RPMI7951 (cell line): ENCODE measurements at places on chromosomes 7 and 10.
A peak's percentile ranks its signal among the peaks of the same experiment; 100 is the strongest.

DNA sequence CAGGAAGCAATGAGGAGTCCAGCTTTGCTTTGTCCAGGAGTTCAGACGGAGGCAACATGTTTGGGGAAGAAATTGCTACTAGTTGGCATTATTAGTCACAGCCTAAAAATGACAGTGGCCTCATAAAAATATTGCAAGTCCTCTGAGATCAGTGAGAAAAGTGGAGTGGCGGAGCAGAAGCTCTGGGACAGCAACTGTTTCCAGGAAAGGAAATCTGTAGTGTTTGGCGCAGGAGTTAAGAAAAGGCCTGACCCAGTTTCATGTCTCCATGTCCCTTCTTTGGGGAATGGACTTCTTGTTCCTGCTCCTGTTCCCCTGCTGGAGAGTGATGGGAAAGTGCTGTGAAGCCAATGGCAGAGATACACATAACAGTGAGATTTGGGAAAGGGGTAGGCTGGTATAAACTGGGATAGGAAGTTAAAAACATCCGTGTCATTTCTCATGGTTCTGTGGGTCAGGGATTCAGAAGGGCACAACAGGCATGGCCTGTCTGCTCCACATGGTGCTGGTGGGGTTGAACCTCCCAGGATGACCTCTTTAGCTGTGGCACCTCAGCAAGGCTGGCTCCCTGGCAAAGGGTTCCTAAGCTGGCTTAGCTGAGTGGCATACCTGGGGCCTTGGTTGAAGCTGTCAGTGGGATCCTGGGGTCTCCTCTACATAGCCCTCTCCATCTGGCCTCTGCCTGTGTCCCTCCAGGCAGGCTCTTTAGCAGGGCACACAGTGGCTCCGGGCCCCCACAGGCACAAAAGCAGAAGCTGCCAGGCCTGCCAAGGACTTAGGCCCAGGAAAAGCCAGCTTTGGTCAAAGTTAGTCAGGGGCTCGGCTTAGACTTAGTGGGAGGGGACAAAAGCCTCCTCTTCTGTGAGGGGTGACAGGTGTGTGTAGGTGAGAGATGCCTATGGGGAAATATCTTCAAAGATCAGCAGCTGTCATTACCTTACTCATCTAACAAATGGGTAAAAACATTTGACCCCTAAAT is 77.7 kb downstream of the WDFY4 start:
- no peak for DNase-seq

DNA sequence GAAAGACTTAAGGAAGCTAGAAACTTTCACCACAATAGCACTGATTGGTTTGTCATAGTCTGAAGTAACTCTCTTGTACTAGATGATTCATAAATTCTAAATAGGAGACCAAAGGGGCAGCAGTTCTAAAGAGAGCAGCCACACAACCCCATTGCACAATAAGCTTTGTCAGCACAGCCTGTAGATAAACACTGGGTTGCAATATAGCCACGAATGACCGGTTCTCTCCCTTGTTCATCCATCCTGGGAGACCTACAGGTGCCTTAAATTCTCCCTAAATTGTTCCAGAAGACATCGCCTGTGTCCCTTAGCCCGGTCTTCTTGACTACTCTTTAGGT is 167.0 kb downstream of the SNX13 start:
- DNase-seq = peak; percentile 81

- no peak for DNase-seq
Measured at GRCh38 chr10:114121031-114121430, 53.0 kb downstream of the CCDC186 start.

DNA sequence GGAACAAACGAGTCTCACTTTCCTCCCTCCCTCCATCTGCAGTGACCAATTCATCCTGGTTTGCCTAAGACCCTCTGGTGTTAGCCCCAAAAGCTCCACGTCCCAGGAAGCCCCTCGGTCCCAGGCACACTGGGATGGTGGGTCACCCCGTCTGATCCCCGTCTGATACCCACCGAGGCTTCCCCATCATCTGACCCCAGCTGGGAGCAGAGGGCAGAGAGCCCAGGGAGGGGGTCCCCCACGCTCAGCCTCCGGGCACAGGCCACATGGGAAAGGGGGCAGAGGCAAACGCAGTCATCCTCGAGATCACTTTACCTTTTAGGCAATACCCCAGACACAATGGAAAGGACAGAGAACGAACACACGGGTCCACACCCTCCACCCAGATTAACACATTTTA is 291.6 kb upstream of the PPP2R2D start:
- no peak for DNase-seq

- no peak for DNase-seq
Measured at GRCh38 chr10:21003240-21003822, 106.2 kb upstream of the NEBL start.
